ENCODE measurements at places on chromosomes 7 and 10.

GRCh38 chr10:61363006-61363405 lies 90.2 kb downstream of the TMEM26 start:
- DNase-seq: no peak

DNA sequence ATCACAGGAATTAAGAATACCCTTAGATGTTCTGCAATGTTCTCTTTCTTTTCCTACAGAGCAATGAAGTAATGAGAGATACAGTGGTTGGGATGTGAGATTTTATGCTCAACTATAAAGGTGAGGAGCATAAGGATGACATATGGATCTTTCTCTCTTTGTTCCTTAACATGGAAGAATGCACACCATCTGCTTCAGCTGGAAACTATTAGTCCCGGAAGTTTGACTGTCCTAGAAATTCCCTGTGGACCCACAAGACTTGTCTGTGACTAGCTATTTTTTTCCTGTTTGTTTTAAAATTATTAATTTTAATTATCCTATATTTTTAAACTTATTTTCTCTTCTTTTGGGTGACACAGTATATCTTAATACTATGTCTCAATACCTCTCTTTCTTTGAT lies 80.2 kb downstream of the DKK1 start:
- no peak for DNase-seq

DNA sequence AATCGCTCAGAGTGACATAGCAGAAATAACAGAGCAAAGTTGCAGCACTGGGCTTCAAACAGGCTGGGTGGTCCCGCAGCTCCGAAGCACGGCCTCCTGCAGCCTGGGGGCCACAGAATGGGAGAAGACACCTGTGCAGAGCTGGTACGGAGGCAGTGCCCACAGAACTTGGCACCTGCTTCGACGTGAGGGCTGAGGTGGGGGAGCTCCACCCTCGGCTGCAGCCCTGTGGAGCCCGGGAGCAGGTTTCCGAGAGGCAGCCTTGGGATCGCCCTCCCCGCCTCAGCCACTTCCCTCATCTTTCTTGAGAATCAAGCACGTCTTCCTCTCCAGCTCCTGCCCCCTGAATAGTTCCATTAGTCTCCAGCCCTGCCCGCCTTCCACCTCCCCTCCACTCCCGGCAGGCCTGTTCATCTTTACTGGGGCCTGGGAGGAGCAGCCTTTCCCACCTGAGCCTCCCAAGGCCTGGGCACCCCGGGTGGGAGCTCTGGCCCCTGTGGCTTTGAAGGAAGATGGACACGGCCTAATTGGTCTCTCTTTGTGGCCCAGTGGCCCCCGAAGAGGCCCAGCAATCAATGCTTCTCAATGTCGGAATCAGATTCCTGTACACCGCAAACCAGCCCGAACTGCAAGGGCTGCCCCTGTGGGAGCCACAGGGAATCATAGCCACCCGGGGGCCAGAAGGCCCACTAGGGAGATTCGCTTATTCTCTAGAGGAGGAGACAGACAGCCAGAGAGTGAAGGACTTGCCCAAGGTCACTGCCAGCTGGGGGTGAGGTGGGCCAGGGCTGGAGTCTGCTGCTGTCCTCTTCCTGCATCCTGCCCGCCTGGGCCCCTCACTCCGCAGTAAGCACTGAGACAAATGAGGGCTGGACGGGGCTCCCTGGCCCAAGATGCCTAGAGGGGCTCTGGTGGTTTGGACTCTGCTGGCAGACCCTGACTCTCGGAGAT lies 17.0 kb upstream of the PCBD1 start:
- DNase-seq: no peak

DNA sequence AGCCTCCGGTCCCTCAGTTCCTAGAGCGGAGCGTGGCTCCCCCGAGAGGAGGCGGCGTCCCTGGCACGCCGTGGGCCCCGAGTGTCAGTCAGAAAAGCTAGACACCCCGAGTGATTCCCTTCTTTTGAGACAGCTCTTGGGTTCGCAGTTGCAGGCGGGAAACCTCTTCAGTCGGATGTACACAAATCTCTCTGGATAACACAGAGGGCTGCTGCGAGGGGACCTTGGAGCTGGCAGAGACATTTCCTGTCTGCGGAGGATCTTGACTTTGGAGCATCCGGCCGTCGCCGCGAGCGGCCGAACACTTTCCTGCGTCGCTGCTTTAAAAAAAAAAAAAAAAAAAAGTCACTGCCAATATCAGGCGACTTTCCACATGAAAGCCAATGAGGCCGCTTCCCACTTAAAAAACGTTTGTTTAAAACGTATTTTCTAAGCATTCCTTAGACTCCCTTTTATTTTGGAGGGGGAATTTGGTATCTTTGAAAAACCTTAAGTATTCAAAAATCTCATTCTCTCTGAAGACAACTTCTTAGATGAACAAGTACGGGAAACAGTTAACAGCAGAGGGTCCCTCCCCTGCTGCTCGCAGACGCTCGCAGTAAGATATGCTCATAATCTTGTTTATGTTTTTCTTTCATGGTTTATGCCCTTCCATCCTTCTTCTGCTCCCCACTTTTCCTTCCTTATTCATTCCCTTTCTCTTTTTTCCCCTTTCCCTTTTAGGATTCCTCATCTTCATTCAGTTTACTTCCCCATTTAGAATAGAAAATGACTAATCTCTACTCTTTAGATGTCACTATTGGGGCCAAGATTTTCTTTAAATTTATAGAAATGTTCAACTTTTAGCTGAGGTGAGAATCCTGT lies 10.0 kb downstream of the HHEX start:
- no peak for DNase-seq

DNA sequence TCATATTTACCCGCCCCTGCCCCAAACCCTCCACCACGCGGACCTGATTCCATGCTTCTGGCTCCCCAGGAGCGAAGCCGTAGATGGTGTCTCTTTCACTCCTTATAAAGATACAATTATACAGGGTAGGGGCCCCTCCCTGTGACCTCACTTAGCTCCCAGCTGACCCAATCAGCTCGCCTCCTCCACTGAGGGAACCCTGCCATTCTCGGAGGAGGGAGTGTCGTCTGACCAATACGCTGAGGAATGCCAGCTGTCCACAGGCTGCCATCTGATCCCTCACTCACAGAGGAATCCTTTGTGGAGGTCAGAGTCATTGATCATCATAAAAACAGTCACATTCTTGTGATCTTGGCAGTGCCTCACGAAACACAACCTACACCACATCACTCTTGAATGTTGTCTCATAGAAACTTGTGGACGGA lies 67.5 kb upstream of the INSIG1 start:
- DNase-seq: no peak

DNA sequence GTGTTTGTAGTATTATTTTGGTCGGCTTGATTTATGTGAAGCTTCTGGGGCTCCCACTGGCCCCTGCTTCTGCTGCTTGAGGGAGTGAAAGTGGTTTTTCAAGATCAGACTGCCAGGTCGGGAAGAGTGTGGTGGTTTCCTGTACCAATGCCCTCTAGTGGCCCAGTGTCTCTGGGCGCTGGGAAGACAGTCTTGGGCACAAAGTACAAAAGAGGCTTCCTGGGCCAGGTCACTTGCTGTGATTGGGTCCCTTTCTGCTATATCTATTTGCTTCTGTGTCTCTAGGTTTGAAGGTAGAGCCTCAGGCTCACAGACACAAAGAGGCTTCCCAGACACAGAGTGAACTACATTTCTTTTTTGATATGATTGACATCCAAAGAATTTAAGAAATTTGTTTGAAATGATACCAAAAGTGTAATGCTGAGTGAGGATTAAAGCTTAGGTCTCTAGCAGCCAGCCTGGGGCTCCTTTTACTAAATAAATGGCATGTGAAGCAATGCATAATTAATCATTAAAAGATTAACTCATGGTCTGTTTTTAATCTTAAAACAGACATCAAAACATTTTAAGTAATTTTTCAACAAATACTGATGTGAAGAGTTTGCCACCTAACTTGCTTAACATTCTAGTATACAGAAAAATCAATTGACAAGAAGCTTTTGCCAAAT lies 36.3 kb downstream of the ABCB1 start:
- peak; percentile 1 for DNase-seq

DNA sequence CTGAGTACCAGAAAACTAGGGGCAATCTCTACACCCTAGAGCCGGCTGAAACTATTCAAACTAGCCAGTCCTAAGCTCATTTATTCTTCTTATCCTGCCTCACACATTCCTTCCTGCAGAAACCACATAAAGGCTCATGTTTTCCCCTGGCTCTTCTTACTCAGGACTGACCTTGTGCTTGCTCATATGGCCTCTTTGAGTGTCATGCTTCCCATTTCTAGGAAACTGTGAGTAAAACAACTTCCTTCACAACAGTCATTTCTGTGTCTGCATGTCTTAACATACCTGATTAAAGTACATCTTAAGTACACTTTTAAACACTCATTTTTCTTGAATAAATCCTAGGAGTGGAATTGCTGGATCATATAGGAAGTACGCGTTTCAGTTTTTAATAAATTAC lies 52.3 kb upstream of the KIAA1217 start:
- no peak for DNase-seq

- peak; percentile 6 for DNase-seq
Observed at GRCh38 chr7:69651101-69651590, 52.9 kb downstream of the AUTS2 start.

DNA sequence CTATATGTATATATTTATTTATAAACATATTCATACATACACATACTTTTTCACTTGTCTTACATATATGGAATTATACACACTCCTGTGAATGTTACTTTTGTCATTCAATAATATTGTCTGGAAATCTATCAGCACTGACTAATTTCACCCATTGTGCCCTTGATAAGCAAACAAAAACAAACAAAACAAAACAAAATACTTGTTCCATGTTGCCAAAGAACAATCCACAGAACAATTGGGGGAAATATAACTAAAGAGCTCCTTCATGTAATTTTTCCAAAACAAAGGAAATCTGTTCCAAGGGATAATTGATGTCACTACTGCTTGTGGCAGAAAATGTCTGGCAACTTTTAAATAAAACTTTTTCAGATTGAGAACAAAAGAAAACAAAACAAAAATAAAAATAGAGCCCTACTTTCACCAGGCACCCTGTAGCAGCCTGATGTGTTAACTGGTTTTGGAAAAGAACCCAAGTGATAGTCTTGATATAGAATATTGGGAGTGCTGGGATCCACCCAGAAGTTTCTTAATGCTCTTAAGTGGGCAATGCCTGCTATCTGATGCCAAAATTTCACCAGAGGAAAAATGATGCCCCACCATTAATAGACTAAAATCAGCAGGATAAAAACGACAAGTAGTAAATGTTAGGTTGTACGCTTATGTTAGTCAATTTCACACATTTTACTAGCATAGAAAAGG lies 34.0 kb upstream of the CCDC7 start:
- no peak for DNase-seq

GRCh38 chr7:2787251-2787951 lies 56.7 kb downstream of the GNA12 start:
- no peak for DNase-seq

DNA sequence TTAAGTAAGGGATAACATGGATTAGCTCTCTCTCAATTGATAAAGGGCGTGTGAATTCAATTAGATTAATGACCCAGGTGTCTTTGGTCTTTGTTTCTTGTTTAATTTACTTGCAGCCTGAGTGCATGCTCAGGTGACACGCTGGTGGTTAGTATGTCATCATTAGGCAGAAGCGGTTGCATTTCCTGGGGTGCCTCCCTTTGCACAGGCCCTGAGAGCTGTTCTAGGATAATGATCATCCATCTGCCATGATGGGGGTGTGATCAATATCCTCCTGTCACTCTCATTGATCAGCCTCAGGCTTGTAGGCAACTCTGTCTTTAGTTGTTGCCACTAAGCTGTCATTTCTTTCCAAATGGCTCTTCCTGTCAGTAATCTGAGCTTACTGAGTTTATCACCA lies 99.6 kb upstream of the NPS start:
- no peak for DNase-seq

DNA sequence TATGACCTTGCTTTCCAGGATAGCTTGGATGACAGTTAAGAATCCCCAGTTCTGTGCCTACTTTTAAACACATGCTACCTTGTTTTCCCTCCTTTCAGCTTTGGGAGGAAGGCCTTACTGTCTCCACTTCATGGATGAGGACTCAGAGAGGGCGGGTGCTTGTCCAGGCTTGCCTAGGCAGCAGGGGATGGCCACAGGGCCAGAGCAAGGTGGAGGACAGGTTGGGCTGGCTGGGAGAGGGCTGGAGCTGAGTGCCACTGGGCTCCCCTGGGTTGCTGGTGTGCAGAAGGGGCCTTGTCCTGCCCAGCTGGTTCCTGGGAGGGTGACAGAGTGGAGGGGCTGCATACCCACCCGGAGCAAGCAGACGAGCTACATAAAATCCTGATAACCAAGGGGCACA lies 117.8 kb downstream of the GRK5 start:
- no peak for DNase-seq

- DNase-seq: no peak
Observed at GRCh38 chr7:130941322-130942210, 207.6 kb upstream of the KLF14 start.

- DNase-seq: no peak
Observed at GRCh38 chr7:27143023-27143949, at the start of gene HOXA5. TSS of gene HOXA5 (minus strand) at chr7:27143681. CDS start at chr7:27143607, 74 bp downstream.

DNA sequence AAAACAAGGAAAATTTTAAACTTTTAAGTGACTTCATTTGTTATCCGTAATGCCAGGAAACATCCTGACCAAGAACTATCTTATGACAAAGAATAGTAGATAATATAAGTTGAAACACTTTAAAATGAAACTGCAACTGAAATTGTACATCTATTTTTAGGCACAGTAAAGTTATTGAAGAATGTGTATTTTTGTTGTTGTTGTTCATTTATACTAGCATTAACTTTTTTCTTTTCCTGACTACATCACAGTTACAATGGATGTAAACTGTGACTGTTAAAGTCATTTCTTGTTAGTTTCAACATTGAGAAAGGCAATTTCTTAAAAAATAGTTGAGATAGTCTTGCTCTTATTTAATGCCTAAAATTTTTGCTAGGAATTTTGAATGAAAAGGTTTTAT lies 2.6 kb downstream of the CPED1 start:
- no peak for DNase-seq

DNA sequence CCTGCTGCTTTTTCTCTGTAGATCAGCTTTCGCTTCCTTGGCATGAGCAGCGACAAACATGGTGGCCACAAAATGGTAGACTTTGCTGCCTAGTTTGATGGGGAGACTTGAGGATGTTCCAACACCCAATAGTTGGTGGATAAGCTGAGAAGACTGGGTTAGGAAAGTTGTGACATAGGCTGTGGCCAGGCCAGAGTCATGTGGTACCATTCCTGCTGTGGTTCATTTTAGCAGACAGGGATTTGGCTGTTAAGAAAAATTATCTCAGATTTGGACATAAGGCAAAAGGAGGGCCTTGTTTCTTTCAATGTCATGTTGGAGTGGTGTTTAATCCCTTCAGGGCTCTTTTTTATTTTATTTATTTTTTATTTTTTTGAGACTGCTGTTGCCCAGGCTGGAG lies 26.6 kb upstream of the FAM180A start:
- DNase-seq: no peak

Data from stimulated activated CD8-positive, alpha-beta memory T cell treated with anti-CD3 and anti-CD28 coated beads, Interleukin-12 subunit alpha, Interleukin-12 subunit beta, amount 100 ng/mL, for 1 hour (primary cell).